ENCODE measurements at places on chromosomes 3 and 15.

DNA sequence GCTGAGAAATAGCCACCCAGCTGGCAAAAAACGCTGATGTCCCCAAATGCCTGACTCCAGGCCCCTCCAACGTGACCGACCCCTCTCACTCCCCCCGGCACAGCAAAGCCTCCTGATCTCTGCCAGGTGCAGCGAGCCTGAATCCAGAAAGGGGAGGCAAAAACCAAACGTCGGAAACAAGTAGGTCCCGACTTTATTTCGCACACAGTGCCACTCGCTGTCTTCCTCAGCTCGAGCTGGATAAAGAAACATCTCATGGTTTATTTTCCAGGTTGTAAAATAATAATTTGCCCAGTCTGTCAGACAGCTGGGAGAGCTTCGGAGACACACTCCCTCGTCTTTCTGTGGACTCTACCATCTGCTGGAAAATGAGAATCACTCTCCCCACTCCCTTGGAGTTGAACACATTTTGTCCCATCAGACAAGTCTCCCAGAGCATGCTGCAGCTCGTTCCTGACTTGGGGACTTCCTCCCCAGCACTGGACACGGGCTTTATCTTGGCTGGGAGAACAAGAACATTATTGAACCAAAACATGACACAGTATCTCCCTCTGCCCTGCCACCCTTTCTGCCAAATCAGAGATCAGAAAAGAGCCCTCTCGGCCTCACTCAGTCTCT lies 142.8 kb downstream of the NUP210 start:
- no peak for DNase-seq

- DNase-seq, result no peak
Observed at GRCh38 chr3:20646425-20646824, 460.4 kb upstream of the SGO1 start.

DNA sequence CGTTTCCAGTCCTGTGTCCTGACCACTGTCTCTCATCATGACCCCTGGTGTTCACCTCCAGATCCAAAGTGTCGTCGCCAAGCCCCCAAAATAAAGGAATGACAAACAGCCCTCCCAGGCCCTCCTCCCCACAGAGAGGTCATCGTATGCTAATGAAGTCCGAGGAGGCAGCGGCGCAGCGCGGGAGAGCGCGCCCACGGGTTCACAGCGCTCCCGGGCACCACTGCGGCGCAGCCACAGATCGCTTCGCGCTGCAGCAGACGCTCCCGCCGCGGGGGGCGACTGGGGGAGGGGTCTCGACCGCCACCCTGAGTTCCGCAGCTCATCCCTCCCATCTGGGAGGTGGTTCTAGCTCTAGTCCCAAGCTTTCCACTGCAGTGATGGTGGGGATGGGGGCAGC lies 1.3 kb downstream of the DGKG start:
- DNase-seq, result no peak

GRCh38 chr3:45066109-45066801 lies 40.2 kb downstream of the CLEC3B start:
- no peak for DNase-seq

DNA sequence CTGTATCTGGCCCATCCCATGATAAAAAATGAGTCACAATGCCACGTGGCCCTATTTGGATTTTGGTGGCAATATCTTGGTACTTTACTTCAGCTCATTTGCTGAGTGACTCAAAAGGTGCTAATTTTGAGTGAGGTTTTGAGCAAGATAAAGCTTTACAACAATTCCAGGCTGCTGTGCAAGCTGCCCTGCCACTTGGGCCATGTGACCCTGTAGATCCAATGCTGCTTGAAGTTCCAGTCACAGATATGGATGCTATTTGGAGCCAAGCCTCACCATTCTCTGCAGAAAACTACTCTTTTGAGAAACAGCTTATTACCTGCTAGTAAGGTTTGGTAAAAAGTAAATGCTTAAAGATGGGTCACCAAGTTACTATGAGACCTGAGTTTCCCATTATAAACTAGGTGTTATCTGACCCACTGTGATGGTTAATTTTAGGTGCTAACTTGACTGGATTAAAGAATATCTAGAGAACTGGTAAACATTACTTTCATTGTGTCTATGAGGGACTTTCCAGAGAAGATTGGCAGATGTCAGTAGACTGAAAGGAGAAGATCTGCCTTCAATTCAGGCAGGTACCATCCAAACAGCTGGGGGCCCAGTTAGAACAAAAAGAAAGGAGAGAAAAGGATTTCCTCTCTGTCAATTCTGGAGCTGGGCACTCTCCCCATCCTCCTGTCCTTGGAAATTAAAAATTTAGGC lies 1083.9 kb downstream of the DIPK2A start:
- no peak for DNase-seq

- no peak for DNase-seq
Observed at GRCh38 chr3:101660714-101661113, 16.2 kb downstream of the ZBTB11 start.

DNA sequence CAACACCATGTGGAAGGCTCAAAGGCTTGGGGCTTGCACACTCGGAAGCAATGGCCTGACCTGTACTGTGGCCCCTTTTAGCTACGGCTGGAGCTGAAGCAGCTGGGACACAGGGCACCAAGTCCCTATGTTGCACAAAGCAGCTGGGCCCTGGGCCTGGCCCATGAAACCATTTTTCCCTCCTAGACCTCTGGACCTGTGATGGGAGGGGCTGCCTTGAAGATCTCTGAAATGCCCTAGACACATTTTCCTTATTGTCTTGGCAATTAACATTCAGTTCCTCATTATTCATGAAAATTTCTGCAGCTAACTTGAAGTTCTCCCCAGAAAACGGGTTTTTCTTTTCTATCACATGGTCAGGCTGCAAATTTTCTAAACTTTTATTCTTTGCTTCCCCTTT lies 85.6 kb upstream of the ALDH1A3 start:
- DNase-seq, result no peak

- DNase-seq, result peak; percentile 53
Observed at GRCh38 chr3:14467814-14468620, 65.6 kb downstream of the SLC6A6 start.

DNA sequence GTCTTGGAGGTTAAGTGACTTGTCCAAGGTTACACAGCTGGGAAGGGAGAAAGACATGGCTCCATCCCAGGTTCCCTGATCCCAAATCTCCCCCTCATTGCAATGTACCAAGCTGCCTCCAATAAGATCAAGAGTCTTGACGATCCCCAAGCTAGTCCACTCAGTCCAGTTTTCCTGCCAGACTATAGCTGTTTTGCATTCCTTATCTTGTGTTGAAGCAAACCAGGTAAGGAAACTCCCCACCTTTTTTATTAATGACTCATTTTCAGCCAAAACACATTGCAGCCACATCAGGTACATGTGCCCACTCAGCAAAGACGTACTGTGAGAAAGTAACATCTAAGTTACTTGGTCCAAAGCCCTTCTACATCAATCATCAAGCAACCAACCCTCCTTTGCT lies 41.9 kb downstream of the LIPC start:
- no peak for DNase-seq

- DNase-seq, result no peak
Observed at GRCh38 chr3:191340966-191341365, 10.6 kb upstream of the UTS2B start.

Data from mucosa of descending colon (tissue), 3 donors.